SJSA1 (cell line): ENCODE measurements at places on chromosomes 1 and 21. TPM values are rescaled to one million over a fixed set of nuclear protein-coding genes. Genes with fewer than 3 reads are reported as not detected.
A peak's percentile ranks its signal among the peaks of the same experiment; 100 is the strongest.

The LYSMD1 gene
- 15.8 and 18.3 TPM in 2 replicates for total RNA-seq

The CD164L2 gene
- total RNA-seq = not detected in 2 replicates

The COL11A1 gene
- total RNA-seq = 470 and 511 TPM in 2 replicates

The LEPROT gene
- total RNA-seq = 54.1 and 91.5 TPM in 2 replicates

DNA sequence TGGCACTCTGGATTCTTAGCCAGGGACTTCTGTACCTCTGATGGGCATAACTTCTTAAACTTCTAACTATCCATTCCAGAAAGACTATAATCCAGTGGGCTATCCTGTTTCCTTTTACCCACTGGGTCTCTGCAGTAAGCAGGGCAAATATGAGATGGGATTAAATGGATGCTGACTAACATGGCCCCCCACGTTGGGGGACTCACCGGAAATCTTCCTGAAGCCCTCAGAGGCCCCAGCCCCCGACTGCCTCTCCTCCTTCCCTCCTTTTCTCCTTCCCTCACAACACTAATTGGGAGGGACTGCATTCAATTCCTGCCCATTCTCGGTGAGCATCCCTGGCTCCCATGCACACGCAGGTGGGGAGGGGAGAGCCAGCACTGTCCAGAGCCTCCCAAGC, 70.1 kb downstream of the SSBP3 start:
- no peak for DNase-seq

DNA sequence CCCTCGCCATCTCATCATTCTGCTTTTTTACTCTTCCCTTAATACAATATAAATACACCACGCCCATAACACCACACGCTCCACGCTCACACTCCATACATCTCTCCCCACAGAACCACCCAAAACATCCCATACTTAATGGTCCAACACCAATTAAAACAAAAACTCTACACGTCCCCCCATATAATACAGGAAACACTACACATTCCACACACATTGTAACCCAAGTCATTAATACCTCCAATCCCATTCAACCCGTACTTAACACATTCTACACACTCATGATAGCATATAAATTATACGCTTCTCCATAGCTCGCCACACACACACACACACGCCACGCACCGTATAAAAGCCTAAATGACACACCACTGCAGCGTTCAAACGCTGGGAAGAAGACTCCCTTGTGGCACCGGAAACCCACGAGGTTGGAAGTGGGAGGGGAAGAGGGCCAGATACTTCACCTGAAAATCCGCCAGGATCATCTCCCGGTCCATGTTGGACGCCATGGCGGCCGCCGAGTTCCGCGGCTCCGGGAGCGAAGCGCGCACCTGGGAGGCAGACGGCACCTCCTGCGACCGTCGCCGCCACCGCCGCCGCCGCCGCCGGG, 659 bp downstream of the FAF1 start:
- peak; percentile 53 for DNase-seq

- no peak for DNase-seq
These were observed 135.1 kb downstream of the CDC7 start for GRCh38 chr1:91635763-91636162.

DNA sequence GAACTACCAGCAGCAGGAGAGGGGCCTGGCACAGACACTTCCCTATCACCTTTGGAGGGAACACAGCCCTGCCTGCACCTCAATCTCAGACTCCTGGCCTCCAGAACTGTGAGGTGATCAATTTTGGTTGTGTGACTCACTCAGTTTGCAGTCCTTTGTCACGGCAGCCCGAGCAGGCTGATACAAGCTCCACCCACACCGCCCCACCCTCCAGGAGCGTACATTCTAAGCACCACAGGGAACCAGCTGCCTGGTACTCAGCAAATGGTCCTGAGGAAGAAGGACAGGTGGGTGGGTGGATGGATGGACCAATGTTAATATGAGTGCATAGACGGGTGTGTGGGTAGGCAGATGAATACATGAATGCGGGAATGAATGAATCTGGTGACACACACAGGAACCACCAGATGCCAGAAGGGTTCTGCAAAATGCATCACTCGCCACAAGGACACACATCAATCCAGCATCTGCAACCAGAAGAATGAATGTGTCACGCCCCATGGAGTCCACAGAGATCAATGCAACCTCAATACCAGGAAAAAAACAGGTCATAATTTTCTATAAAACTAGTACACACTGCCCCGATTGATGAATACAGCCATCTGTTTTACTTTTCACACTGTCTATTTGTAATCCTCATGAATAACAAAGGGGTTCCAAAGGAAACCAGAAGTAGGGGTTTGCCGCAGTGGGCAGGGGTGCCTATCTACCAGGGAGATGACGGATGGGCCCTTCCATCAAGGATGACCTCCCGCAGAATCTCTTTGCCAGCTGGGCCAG, 284.5 kb downstream of the NPHP4 start:
- DNase-seq = no peak

DNA sequence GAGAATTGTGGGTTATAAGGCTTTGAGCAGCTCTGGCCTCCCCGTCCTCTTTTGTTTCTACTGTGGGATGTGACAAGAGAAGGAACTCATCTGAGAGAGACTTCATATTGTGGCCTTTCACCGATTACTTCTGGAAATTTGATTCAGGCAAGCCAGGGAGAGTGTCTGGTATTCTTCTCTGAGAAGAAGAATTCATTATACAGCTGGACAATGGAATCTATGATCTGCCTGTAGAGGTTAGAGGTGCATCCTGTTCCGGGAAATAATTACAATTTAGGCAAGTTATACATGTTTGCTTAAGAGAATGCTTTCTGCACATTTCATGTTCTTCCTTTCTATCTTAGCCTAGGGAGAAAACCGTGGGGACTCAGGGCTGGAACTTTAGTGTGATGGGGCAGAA, 12.8 kb upstream of the RNU1-2 start:
- no peak for DNase-seq

DNA sequence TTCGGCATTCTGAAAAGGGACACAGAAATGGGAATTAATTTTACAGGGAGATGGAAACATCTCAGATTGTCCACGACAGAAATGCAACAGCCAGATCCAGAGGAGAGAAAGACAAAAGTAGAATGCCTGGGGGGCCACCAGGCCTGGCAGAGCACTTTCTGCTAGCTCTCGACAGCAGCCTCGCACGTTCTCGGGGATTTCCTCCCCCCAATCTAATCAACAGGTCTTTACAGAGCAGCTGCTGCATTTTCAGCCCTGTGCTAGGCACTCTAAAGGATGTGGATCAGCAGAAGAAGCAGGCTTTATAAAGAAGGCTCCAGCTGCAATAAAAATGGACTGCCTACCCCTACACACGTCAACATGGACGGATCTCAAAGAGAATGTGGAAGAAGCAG, 10.6 kb downstream of the CSRP1 start:
- DNase-seq = no peak

GRCh38 chr1:78275906-78276685, 214.7 kb upstream of the PTGFR start:
- DNase-seq = no peak

DNA sequence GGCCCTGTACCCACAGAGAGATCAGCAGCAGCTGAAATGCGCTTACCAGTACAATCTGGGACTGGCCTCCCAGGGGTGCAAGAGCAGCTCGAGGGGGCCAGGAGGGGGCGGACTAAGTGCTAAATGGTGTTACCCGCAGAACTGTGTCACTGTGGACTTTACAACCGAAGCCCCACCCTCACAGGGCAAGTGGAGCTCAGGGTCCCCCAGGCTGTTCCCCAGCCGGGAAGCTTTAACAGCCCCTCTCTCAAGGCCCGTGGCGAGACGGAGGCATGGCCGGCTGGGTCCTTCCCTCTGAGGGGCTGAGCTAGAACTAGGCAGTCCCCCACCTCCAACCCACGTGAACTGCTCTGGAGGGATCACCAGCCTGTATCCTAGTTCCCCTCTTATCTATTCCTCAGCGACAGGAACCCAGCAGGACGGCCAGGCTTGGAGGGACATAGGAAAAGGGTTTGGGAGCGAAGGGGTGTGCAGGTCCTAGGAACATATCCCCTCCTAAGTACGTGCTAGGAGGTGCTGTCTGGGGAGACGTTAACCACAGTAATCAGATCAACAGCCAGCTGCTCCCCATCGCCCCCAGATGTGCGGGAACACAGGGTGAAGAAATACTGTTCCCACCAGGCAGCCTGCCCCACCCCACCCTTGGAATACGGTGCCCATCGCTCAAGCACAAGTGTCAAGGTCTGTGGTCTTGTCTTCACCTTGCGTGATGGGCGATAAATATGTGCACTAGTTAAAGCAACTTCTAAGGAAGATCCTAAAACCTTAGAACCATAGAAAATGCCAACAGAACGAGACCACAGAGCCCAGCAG, 24.4 kb downstream of the ZBTB17 start:
- DNase-seq = peak; percentile 14

GRCh38 chr1:117753652-117754051, 147.8 kb downstream of the TENT5C start:
- DNase-seq = no peak

GRCh38 chr1:182770232-182770631, 19.3 kb upstream of the NPL start:
- DNase-seq = no peak
